Activated naive CD4-positive, alpha-beta T cell treated with anti-CD3 and anti-CD28 coated beads, Interleukin-2, amount 50 U/mL, for 72 hours (primary cell): ENCODE measurements at places on chromosomes 3 and 15. TPM values are rescaled to one million over a fixed set of nuclear protein-coding genes. Genes with fewer than 3 reads are reported as not detected.

ECE2 gene
- total RNA-seq: not detected

SLC30A4 gene
- total RNA-seq: 1.3 TPM

RETNLB gene
- not detected for total RNA-seq

LARP6 gene
- 0.23 TPM for total RNA-seq

GASK1A gene
- not detected for total RNA-seq

ERICH6 gene
- not detected for total RNA-seq

EBLN2 gene
- 7.6 TPM for total RNA-seq

DNA sequence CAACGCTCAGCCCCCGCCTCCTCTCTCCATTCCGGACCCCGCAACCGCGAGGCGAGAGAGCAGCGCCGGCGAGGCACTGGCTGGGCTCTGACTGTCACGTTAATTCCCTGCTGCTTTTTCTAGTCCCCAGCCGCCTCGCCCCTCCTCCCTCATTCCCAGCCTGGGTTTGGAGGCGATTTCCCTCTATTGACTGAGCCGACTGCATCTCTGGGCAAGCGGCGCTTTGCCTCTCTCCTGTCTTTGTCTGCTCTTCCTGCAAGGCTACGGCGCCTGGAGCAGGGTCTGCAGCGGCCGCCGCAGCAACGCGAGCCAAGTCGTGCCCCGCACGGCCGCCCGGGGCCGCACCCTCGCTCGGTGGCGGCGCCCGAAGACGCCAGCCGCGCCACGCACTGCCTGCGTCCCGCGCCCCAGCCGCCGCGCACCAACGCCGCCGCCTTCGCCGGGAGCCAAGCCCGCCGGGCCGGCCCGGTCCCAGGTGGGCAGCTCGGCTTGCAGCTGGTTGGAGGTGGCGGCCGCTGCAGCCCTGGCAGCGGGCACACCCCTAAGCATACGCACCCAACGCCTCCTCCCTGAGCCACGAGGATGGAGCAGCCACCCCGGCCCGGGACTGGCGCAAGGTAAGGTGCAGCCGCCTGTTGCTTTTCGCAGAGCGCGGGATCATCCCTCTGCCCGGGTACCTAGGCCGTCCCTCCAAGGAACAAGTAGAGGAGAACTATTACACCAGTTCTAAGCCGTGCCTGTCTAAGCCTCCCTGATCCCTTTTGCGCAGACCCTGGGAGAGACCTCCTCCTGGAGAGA, at the start of gene LRRC3B:
LRRC3B (plus strand) TSS at position 152 of the 798 bp plus-strand sequence. CDS start 86,901 bp downstream, outside the sequence.
- DNase-seq: no peak

- DNase-seq: no peak
These were observed 20.3 kb downstream of the PPCDC start for GRCh38 chr15:75043509-75044257.

GRCh38 chr15:75185271-75186029, 16.2 kb upstream of the C15orf39 start:
- no peak for DNase-seq

DNA sequence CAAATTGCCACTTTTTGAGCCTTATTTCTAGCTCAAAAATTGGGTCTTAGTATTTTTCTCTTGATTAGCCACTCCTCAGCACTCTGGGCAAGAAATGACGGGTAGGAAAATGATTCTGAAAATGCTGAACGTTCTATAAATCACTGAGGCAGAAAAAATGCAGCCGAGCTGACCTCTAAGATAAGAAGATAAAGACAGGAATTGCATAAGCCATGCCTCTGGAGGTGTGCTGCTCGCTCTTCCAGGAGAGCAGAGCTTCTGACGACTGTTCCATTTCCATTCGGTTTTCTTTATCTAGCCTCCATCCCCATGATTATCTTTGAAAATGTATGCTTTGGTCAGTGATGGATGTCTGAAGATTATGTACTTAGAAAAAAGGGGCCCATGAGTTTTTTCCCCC, 558.8 kb upstream of the ADAMTS9 start:
- no peak for DNase-seq

DNA sequence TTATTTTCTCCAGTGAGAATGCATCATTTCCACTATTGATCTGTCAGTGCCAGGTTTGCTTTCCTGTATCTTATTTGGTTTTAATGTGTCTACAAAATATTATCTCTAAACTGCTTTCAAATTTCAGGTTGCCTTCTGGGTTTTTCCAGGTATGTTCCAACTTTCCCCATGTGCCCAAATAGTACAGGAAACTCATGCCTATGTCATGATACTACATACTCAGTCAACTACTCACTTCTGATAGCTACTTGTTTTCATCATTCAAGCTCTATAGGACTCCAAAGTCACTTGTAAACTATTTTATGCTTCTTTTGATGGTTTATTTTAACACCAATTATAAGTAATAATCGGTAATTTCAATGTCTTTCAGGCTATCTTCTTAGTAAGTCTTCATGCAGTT, 134.8 kb upstream of the TTC14 start:
- no peak for DNase-seq

DNA sequence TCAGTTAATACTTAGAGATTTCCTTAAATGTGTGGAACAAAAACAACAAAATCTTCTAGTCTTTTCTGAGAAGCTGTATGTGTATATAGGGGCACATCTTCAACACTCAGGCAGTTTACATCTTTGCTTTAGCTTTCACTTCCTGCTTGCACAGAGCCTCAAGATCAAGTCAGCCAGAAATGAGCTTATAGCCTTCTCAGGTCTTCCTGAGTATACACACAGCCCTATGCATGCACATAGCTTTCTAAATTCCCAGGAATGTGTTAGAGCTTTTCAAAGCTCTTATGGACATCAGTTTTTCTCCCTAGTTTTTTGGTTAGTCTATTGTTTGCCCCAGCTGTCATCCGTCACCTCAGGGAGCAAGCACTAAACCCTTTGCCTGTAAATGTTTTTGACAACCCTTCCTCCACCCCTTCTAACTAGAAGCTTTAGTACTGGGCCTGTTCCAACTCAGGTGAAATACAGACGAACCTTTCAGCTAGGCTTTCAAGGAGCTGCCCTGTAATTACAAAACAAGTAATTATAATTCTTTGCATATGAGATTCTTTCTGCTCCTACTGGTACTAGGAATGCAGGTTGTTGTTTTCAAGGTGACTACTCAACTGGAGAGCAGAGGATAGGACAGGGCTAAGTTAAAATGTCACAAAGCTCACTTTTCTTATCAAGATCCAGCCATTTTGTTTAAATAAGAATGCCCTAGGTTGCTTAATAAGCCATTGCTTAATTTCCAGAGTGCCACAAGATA, 22.6 kb upstream of the MTMR10 start:
- DNase-seq: no peak

- DNase-seq: no peak
These were observed 15.9 kb downstream of the CEP70 start for GRCh38 chr3:138578141-138578540.

DNA sequence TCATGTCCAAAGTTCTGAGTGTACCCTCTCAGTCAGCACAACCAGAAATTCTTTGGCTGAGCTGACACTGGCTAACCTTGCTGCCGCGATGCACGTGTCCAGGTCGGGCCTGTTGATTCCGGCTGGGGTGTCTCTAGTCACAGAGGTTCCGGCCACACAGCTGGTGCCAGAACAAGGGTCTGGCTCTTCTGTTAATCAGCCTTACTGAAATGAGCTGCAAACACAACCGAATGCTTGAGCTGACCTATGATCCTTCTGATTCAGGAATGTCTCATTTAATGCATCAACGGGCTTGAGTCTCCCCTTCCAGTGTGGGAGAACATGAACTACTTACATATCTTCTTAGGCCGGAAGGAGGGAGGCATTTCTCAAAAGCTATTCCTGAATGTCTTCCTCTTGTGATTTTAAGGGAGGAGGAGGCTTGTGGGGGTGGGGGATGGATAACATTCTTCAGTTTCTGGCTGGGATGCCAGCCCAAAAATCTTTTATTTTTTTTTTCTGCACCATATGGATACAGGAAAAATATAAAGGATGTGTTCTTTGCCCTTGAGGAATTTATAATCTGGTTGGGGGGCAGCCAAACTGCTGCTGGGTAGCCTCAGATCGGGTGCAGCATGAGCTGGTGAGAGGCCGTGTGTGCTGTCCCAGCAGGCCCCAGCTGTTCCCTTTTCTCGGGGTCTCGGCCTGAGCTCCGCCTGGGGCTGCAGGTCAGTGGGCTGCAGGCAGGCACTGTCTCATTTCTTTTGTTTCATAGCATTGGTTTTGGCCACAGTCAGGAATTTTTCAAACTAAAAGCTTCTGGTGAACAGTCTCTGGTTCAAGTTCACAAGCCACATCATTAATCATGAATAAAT, 319.1 kb upstream of the TBL1XR1 start:
- DNase-seq: no peak

DNA sequence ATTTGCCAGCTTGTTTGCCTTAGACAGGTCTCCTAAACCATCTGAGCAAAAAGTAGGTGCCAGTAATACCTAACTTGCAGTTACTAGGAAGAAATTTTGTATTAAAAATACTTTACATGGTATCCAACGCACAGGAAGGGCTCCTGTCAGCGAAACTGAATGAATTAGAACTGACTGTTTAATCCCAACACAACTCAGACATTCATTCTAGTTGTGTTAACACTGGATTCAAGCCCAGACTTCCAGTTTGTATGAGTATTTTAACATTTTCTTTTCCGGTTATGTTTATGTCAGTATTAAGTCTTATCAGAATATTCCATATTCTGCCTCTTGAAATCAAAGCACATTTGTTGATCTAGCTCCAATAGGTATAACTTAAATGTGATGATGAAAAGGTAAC, 82.0 kb upstream of the SOX2 start:
- no peak for DNase-seq

- DNase-seq: no peak
These were observed 56.8 kb downstream of the ZNF445 start for GRCh38 chr3:44420676-44421075.

DNA sequence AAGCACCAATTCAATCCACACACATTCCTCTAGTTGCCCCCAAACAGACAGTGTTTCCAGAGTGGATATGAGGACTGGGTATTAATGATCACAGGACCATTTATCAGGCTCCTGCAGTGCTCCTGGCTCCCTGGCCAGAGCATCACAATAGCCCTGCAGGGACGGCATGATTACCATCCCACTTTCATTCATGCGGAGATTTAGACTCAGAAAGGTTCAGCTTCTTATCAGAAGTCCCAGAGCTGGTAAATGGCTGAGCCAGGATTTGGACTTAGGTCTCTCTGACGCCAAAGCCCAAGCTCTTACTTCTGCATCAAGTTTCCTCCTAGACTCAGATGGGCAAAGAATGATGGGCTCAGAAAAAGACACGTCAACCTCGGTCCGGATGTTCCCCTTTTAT, 2.9 kb upstream of the EPHB3 start:
- no peak for DNase-seq

- no peak for DNase-seq
These were observed 59.7 kb downstream of the RPN1 start for GRCh38 chr3:128590948-128591347.

DNA sequence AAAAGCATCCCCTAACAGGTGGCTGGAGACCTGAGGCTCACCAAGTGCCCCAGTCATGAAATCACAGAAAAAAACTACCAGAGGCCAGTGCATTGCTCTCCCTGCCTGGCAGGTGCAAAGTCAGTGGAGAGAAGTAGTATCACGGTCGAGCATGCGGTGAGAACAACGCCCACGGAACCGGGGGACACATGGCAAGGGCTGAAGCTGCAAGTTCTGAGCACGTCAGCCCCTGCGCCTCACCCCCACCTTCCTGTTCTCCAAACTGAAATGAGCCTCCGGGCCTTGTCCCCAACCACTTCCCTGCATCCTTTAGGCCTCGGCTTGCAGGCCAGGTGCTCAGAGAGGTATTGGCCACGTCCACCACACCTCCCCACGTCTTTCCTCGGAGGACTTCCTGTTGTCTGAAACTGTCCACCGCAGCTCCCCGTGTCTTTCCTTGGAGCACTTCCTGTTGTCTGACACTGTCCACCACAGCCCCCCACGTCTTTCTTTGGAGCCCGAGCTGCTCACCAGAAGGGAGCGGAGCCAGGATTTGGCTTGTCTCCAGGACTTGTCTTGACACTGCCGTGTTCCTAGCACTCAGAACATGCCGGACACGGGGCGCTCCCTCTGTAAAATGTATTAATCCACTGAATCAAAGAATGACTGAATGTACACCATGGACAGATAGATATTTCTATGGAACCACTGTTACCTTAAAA, 43.9 kb downstream of the NSMCE3 start:
- no peak for DNase-seq

GRCh38 chr3:123110282-123110975, 43.6 kb downstream of the PDIA5 start:
- DNase-seq: no peak

DNA sequence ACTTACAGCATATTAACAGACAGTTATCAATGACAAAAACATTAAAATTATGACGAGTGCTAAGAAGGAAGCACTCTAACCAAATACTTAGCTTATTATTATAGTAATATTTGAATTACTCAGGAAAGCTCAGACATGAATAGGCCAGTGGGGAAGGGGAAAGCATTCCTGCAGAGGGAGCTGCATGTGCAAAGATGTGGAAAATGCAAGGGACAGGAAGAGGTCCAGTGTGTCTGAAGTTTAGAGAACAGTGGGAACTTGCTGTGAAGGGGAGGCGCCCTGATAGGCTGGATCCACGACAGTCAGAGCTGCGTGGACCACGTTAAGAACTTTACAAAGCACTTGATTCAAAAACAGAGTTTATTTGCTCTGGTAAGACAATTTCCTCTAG, 1.2 kb upstream of the SPICE1 start:
- no peak for DNase-seq

DNA sequence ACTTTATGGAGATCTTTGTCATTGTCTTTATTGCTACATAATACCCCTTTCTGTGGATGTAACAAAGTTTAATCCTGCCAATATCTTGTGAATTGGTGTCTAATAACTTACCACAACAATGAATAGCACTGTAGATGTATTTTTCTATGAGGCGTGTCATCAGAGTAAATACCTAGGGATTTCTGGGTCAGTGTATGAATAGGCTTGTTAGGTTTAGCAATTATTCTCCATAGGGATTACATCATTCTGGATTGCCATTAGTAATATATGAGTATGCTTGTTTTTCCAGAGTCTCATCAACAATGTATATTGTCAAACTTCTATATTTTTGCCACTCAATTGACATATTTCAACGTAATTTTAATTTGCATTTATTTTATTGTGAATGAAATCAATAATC, 67.9 kb downstream of the UNC13C start:
- no peak for DNase-seq

DNA sequence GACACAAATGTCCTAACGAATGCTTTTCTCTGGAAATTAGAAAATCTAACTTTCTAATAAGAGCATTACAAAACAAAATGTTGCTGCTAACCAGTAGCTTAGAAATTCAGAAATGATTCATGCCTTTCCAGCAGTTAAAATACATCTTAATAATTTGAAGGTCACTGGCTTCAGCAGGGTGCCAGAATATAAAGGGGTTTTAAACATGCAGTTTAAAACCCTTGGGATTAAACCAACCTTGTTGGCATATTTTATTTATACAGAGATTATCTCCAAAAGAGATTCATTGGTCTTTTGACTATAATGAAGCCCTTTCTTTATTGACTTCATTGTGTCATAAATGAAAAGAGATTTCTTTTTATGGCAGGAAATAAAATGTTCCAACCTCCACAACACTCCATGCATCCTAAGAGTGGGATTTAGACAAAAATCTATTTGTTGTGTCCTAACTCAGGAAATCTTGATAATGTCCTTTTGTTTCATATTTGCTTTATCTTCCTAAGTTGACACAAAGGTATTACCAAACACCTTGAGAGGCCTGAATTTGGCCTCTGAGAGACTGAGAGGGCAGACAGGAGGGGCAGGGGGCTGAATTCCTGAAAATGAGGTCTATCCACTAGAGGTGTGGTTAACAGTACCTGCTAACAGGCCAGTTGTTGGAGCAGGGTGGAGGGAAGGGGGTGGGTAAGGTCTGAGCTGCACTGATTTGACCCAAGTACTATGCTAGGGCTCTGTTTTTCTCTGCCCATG, 124.4 kb downstream of the FEZF2 start:
- DNase-seq: no peak
